GM13977 (cell line): ENCODE measurements at places on chromosomes 1 and 21.

GRCh38 chr1:28510273-28510969 lies 4.6 kb downstream of the RCC1 start:
- no peak for DNase-seq

GRCh38 chr1:98027103-98027705 lies 106.4 kb upstream of the DPYD start:
- DNase-seq, result no peak

DNA sequence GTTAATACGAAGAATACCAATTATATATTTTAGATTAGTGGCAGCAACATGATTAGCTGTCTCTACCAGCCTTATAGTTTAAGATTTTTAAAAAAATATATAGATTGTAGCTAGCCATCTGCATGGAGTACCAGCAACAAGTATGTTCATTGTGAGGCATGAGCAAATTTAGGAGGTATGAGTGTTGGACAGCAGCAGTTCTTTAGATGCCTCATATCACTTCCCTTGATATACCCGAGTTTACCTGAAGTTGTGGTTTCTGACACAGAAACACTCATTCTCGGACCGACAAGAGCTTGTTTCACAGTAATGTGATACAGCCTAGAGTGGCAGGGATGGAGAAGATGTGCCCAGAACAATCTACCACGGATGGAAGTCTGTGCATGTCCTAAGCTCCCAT lies 69.1 kb downstream of the RGS18 start:
- DNase-seq, result no peak

DNA sequence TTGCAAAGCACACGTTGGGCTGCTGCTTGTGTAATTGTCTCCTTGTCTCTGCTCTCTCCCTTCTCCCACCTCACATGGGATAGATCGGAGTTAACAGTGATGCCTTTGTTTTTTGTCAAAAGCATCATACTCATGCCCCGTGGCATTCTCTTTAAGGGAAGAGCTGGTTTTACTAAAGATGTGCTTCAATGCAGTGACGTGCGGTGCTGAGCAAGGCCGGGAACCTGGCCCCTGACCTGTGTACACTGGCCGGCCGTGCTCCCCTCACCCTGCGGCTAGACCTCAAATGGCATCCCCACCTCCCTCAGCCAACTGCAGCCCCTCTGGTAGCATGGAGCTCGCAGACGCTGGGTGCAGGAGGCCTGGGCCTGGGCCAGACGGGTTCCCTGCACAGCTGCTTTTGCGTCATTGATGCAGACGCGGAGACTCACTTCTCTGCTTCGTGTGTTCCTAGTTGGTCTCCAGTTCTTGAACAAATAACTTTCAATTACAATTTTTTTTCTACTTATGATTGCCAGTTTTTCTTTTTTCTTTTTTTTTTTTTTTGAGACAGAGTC lies 19.9 kb downstream of the AGPAT3 start:
- no peak for DNase-seq

DNA sequence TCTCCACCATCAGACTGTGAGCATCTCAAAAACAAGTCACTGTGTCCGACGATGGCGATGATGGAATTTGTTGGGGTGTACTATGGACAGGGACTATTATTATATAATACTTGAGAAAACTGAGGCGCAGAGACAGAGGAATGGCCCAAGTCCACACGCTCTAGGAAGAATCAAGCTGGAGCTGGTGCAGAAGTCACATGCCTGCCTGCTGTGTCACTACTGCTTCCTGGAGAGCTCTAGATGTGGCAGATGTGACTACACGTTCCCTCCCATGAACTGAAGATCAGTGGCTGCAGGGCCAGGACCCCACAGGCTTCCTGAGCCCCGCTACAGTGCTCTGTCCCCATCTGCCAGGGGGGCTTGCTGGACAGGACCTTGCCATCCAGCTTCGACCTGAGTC lies 56.9 kb downstream of the TRABD2B start:
- DNase-seq, result no peak

DNA sequence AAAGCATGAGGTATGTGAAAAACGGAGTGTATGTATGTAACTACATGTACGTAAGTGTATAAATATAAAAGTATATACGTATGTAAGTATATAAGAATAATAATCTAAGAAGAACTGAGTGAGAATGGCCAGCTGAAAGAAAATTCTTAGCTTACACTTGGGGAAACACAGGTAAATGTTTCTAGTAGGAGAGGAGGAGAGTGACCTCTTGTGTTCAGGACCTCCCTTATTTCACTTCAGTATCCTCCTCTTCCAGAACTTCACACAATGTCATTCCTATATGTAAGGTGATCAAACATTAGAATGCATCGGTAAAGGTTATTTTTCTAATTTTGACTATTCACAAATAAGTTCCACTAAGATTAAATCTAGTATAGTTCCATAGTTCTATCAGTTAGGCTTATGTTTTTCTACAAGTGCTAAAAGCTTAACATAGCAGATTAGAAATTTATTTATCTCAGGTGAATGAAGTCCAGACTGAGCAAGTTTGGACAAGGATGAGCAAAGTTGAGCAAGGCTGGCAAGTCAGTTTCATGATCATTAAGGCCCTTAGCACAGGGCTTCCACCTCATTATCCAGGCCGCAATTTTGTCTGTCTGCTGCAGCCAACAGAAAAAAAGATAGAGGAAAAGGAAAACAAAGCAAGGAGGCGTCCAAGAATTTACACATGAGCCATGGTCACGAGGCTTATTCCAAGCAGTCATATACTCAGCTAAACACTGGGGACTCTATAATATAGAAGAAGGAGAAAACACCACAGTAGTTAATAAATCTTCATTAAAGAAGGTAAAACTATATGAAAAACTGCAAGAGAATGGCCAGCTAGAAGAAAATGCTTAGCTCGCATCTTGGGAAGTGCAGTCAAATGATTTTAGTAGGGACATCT lies 7.1 kb upstream of the MROH9 start:
- DNase-seq, result no peak

DNA sequence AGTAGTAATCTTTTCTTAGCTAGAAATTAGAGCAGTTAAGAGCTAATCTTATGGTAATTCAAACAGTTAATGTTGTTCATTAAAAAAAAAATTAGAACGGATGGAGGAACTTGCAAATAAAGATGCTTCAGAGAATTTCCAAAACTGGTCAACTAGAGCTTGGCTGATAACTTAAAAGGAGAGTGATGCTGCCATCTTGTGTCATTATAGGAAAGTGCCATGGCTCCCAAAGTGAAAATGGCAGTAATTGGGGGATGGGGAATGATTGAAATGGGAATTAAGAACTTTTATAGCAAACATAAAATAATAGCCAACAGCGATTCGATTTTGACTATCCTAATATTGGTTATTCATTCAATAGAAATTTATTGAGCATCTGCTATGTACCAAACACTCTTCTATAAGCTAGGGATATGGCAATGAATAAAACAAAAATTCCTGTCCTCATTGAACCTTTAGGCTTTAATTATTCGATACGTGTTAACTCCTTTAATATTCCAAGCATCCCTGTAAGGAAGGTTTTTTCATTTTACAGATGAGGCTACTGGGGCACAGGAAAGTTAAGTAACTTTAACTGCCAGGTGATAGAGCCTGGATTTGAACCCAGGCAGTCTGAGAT lies 5.7 kb upstream of the PLPP3 start:
- peak; percentile 52 for DNase-seq

DNA sequence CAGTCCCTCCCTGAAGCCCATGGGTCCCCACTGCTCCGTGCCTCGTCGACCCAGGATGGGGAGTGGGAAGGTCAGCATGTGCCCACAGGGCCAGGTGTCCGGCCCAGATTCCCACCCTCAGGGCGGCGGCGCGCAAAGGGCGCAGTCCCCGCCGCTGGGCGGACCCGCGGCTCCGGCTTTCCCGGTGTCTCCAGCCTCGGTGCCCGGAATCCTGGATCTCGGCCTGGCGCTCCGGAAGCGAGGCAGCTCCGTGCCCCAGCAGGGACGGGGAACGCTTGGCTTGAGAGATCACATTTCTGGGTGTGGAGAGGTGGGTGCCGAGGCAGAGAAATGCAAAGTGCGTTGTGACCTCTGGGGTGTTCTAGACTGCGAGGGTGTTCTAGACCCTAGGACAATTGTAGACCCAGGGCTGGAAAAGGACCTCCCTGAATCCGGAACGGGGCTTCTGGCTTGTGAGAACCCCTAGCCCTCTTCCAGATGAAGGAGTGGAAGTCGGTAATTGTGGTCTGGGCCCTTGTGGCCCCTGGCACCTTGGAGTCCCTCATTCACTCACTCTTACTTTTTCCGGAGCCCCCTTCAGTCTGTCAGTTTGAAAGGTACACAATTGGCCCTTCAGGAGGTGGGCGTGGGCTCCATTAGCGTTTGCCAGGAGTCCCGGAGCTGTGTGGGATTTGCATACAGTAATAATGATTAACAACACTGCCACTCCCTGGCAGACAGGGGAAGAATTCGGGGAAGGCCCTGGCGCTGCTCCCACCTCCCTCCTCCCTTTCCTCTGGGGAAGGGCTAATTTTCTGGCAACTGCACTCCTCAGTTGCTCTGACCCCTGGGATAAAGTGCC lies 1.6 kb upstream of the KCND3 start:
- DNase-seq, result no peak

DNA sequence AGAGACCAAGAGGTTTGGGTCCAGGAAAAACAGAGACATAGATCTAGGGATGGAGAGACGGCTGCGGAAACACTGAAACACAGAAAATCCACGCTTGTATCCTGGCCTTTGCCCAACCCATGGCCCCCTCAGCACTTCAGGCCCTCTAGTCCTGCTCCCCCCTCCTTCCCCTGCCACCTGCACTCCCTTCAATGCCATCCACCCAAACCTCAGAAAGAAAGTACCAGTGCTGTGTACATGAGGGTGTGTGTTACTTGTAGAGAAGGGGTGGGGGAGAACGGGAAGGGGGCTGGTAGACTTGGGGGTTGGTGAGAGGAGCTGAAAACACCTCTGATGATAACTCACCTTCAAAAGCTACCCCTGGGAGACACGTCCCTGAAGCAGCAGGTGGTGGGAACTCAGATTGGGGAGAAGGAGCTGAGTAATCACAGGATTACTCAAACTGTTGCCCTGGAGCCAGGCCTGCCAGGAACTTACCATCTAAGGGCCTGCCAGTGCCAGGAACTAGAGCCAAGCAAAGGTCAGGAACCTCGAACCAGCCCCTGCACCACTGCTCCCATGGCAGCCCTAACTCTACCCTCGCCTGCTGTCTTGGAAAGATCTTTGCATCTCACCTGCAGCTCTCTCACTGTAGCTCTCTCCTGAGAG lies 11.5 kb downstream of the RORC start:
- DNase-seq, result no peak
